Activated CD4-positive, alpha-beta T cell treated with anti-CD3 and anti-CD28 coated beads, Interleukin-2, amount 10 ng/mL, durations not matched to agents 24 days and 14 days (primary cell): ENCODE measurements at places on chromosomes 1 and 21. TPM values are rescaled to one million over a fixed set of nuclear protein-coding genes. Genes with fewer than 3 reads are reported as not detected.

GRCh38 chr1:44293761-44294315 is 61.2 kb downstream of the ERI3 start:
- no peak for DNase-seq

DNA sequence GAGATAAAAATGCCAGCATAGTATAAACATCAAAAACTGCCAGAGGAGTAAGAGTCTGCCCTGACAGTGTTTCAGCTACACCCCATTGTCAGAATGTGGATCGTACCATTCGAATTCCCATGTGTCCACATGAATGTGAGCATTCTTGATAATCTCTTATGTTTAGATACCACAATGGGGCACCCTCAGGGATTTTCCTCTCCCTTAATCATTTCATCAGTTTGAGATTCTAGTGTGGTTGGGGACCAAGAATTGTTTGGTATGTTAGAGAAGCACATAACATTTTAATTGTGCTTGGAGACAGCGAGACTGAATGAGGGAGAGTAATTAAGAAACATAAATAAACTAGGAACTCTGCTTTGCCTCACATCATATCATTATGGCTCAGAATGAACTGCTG is 120.2 kb downstream of the ZC3H11B start:
- no peak for DNase-seq

GRCh38 chr1:177341773-177342172 is 171.0 kb downstream of the BRINP2 start:
- DNase-seq: no peak

DNA sequence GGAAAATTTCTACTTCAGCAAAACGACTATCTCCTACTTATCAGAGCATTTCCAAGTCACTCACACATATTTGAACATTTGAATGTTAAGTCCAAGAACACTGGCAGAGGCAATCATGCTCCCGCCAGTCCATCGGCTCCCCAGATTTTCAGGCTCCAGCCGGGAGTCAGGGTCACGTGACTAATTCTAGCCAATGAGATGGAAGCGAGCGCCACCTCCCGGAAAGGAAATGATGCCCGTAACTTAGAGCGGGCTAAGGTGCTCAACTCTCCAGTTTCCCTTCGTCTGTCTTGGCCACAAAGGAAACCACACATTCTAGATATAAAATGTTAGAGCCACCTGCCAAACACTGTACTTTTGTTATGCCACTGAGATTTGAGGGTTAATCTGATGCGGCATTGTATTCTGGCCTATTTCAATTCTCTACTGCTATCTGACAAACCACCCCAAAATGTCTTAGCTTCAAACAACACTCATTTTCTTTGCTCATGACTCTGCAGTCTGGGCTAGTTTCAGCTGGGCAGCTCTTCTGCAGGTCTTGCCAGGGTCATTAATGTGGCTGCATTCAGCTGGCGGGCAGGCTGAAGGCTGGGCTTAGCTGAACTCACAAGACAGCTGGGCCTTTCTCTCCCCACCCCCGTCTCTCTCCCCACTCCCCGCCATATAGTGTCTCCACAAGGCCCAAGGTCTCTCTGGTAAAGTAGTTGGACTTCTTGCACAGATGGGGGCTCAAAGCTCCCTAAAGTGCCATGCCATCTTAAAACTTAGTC is 16.5 kb upstream of the LHX4 start:
- peak; percentile 85 for DNase-seq

- DNase-seq: no peak
These were observed 15.4 kb downstream of the SLC2A7 start for GRCh38 chr1:9010781-9011323.

DNA sequence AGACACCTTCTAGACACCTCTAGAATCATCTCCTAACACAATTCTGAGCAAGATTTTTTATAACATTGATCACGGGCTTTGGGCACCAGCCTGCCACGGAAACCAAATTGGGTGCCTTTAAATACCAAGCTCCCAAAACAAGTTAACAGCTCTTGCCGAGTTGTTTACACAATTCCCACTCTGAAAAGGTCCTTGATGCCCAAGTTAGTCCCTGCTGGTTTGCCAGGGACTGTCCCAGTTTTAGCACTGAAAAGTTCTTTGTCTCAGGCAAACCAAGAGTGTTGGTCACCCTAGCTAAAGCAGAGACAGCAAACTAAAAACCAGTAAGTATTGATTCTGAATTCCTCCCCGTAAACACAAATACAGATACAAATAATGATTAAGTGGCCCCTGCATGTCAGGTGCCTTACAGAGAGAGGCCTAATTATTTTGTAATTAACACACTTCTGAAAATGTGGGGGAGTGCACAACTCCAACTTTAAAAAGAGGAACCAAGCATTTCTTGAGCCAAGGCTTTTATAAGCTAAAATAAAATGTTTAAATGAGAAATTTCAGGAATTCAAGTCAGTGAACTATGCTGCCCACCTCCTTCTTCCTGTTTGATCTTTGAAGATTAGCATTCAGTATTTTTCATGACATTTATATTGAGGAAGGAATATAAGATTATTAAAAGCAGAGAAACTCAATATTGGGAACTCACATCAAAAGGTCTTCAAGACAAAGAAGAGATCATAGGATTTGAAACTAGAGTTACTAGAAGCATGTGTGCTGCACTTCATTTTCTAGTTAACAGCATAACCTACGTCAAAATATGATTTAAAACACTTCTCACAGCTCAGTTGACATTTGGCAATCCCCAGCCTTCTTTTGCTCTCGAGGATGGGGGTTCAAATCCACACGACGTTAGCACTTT is 9.0 kb upstream of the UBE2U start:
- DNase-seq: peak; percentile 24

- DNase-seq: peak; percentile 93
These were observed 8.6 kb upstream of the PLA2G2C start for GRCh38 chr1:20194757-20195461.

- DNase-seq: no peak
These were observed 438.9 kb upstream of the ZP4 start for GRCh38 chr1:238329671-238330070.

DNA sequence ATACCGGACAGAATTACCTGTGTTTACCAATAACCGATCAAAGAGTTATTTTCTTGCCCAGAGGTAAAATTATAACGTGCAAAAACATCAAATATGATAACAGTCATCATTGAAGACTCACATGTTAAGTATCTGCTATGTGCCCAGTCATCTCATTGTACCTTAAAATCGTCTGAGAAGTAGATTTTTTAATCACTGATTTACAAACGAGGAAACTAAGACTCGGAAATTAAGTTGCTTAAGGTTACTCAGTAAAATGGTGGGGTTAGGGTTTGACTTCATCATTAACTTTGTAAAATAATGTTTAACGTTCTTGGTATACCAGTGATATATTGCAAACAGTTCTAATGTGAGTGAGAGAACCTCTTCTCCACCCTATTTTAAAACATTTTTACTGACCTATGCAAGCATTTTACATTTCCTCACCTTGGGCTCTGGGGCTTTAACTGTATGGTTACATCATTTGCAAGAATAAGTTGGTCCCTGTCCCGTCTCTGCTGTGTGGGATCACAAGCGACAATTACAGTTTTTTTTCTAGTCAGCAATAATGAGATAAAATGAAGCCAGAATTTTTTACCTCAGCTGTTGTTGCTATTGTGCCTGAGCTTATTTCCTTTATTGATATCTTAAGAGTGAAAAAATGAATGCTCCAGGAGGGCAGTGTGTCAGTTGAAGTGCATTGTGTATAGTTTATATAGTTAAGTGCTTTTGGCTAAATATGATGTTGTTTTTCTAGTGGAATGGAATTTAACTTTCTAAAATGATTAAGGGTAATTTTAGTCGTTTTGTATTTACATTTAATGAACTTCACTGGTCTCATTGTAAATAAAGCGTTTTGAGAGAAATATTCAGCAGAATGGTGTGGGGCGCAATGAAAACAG is 2.7 kb downstream of the RPRD2 start:
- no peak for DNase-seq

DNA sequence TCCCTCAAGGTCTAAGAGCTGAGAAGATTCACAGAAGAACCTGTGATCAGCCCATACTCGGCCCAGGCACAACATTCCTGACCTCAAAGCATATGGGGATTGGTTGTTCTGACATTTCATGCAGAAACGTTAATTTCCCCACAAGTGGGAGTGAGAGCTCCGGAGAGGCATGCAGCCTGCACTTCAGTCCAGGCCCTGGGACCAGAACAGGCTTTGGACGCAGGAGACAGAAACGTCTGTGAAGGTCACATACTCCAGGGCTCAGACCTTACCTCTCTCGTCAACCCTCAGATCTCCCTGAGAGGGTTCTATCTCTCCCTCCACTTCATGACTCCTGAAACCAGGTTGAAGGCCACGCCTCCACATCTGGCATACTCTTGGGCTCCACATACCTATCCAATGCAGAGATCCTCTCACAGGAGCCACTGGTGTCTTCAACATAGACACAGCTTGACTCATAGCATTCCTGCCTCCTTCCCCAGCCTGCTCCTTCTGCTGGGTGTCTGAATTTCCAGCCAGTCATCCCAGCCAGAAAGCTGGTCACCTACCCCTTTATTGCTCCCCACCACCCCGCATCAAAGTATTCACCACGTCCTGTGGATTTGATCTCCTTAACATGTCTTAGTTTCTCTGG is 149.2 kb downstream of the OMA1 start:
- no peak for DNase-seq

DNA sequence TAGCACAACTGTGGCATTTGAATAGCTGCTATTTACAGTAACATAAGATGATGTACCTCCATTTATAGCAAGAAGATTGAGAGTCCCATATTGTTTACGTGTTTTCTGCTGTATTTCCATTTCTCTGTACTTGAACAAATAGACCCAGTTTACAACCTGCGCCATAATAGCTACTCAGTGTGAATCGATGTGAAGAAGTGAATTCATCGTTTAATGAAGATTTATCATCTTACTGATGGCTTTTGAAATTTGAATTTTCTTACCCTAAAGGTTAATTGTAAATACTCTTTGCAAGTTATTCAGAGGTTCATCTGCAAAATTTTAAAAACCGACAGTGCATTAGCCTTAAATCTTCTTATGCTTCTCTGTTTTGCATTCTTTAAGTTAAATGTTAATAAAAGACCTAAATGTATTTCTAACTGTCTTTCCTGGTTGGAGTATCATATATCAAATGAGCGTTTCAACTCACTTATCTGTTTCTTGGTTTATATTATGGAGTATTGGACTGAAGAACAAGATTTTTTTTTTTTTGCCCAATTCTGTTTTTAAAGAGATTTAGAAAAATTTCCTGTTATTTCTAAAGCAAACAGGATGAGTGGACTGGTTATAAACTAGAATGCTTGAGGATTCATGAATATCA is 2.2 kb downstream of the MACO1 start:
- DNase-seq: no peak

- no peak for DNase-seq
These were observed 47.4 kb downstream of the ZNF281 start for GRCh38 chr1:200362421-200362820.

DNA sequence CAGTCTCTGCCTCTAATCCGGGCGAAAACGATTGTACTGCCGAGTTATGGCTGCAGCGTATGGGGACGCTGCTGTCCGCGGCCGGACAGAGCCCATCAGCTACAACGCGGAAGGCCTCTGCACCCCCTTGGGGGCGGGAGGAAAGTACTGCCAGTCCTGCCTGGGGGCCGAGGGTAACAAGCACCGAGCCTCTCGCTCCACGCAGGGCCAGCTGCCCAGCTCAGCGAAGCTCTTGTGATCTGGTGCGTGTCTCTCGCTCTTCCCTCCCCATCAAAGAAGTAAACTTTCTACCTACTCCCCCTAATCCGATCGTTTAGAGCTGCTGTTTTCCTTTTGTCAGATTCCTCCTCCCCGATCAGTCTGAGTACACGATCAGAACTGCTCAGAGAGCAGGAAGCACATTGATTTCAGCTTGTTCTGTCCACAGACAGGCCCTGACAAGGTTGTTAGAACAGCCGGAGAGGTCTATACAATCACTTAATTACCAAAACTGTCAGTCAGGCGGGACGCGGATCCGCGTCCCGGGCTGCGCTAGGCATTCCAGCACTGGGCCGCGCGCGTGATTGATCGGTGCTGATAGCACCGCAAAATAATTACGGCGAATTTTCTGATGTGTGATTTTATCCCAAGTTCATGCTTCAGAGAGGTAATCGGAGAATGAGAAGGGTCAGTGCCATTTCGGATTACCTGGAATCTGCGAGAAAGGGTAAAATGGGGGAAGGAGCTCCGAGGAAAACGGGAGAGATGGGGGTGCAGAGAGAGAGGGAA is 8.7 kb upstream of the BARHL2 start:
- no peak for DNase-seq

GRCh38 chr1:71853360-71853759 is 429.0 kb downstream of the NEGR1 start:
- no peak for DNase-seq

GRCh38 chr1:59596956-59597355 is 217.8 kb upstream of the HOOK1 start:
- DNase-seq: no peak

Gene AGT
- not detected in 2 replicates for total RNA-seq

Gene CHRM3
- total RNA-seq: not detected in 2 replicates

Gene GPR37L1
- total RNA-seq: not detected in 2 replicates

Gene LDLRAD2
- total RNA-seq: 0.05 TPM in 1 of 2 replicates, not detected in the other

Gene C1orf226
- total RNA-seq: 0.07 TPM in 1 of 2 replicates, not detected in the other

Gene CD48
- total RNA-seq: 206 and 208 TPM in 2 replicates

Gene LRRC53
- total RNA-seq: not detected in 2 replicates

Gene LCE1B
- total RNA-seq: not detected in 2 replicates

Gene GREM2
- 0.05 TPM in 1 of 2 replicates, not detected in the other for total RNA-seq

Gene NES
- total RNA-seq: 0.05 TPM in 2 replicates

Gene TCHHL1
- not detected in 2 replicates for total RNA-seq

Gene OR2M3
- not detected in 2 replicates for total RNA-seq

Gene EDARADD
- total RNA-seq: 32.0 and 32.6 TPM in 2 replicates

Gene KRTAP12-2
- not detected in 2 replicates for total RNA-seq

Gene NIBAN1
- total RNA-seq: 17.1 TPM in 2 replicates
